Uterus (tissue), 4 donors: ENCODE measurements at places on chromosomes 3 and 15.
A peak's percentile ranks its signal among the peaks of the same experiment; 100 is the strongest.

- no peak for DNase-seq
- H3K4me3 ChIP-seq, result no peak overlapping the region
- H3K27ac ChIP-seq, result peak overlapping the region; percentile 4
- peaks cover 3% of the 10 kb centered on the region for H3K4me1 ChIP-seq
- no peaks in the 10 kb centered on the region for H3K27me3 ChIP-seq
- no peaks in the 10 kb centered on the region for H3K36me3 ChIP-seq
Observed at GRCh38 chr3:184759666-184760200, 47.9 kb upstream of the MAGEF1 start.

- H3K27ac ChIP-seq, result no peak overlapping the region
- no peaks in the 10 kb centered on the region for H3K4me1 ChIP-seq
- DNase-seq, result no peak
- no peaks in the 10 kb centered on the region for H3K27me3 ChIP-seq
- no peak overlapping the region for H3K4me3 ChIP-seq
Observed at GRCh38 chr3:55716044-55716443, 228.9 kb upstream of the WNT5A start.

GRCh38 chr3:157087373-157087772 lies 72.6 kb downstream of the CCNL1 start:
- H3K4me1 ChIP-seq, result peaks cover 11% of the 10 kb centered on the region
- H3K27ac ChIP-seq, result peak overlapping the region; percentile 98
- H3K4me3 ChIP-seq, result no peak overlapping the region
- no peak for DNase-seq
- H3K27me3 ChIP-seq, result no peaks in the 10 kb centered on the region
- H3K36me3 ChIP-seq, result no peaks in the 10 kb centered on the region

DNA sequence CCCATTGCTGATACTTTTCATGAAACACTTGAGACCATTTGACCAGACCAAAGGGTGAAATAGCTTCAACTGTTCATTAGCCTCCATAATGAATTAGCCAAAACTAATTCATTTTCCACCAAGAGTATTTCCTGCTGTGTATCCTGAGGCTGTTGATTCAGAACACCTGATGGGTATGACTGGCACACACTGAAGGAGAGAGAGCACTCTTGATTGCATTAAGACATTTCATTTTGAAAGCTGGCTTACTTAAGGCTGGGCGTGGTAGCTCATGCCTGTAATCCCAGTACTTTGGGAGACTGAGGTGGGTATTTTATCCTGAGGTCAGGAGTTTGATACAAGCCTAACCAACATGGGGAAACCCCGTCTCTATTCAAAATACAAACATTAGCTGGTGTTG lies 175.6 kb downstream of the AGBL1 start:
- H3K36me3 ChIP-seq, result no peaks in the 10 kb centered on the region
- no peak for DNase-seq
- H3K4me1 ChIP-seq, result no peaks in the 10 kb centered on the region
- no peak overlapping the region for H3K27ac ChIP-seq
- no peaks in the 10 kb centered on the region for H3K27me3 ChIP-seq
- H3K4me3 ChIP-seq, result no peak overlapping the region

- H3K27ac ChIP-seq, result peak overlapping the region; percentile 86
- H3K4me3 ChIP-seq, result no peak overlapping the region
- no peak for DNase-seq
- no peaks in the 10 kb centered on the region for H3K27me3 ChIP-seq
- no peaks in the 10 kb centered on the region for H3K4me1 ChIP-seq
Observed at GRCh38 chr3:172132159-172132586, 92.8 kb downstream of the FNDC3B start.

GRCh38 chr3:23913182-23913581 lies 3.6 kb downstream of the NKIRAS1 start:
- no peaks in the 10 kb centered on the region for H3K36me3 ChIP-seq
- H3K27ac ChIP-seq, result no peak overlapping the region
- H3K4me3 ChIP-seq, result no peak overlapping the region

- H3K4me3 ChIP-seq, result no peak overlapping the region
- no peak for DNase-seq
- no peaks in the 10 kb centered on the region for H3K36me3 ChIP-seq
- no peak overlapping the region for H3K27ac ChIP-seq
- no peaks in the 10 kb centered on the region for H3K4me1 ChIP-seq
- H3K27me3 ChIP-seq, result peaks cover 13% of the 10 kb centered on the region
Observed at GRCh38 chr15:76330080-76330680, 6.4 kb upstream of the ISL2 start.

GRCh38 chr3:128262457-128262856 lies 109.2 kb downstream of the EEFSEC start:
- no peak overlapping the region for H3K4me3 ChIP-seq
- no peaks in the 10 kb centered on the region for H3K36me3 ChIP-seq
- H3K4me1 ChIP-seq, result peaks cover 5% of the 10 kb centered on the region
- H3K27ac ChIP-seq, result peak overlapping the region; percentile 64
- no peaks in the 10 kb centered on the region for H3K27me3 ChIP-seq
- no peak for DNase-seq

DNA sequence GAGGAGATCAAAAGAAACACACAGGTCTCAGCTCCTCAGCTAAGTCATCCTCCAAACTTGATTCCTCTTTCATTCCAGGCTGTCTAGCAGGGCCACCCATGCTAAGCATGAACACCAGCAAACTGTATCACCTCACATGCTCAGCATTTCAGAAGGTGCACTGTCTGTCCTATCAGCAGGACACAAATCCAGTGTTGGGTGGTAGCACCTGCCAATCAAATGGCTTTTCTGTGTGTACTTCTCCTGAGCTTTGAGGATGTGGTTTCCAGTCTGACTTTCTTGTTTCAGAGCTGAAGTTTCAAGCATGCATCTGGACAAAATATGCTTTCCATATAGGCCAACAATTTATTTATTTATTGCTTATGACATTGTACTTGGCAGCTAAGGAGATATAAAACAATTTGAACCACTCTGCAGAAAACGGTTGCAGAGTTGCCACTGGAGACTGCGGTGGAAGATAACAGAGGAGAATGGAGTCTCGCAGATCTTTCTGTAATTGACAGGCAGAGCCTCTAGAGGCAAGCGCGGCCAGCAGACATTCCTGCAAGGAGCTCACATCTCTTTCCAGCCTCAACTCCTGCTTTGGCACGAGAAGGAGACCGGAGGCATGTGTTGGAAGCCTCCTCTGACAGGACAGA lies 167.1 kb upstream of the WNT5A start:
- no peaks in the 10 kb centered on the region for H3K27me3 ChIP-seq
- DNase-seq, result no peak

GRCh38 chr15:60208709-60209108 lies 189.1 kb downstream of the ANXA2 start:
- H3K4me3 ChIP-seq, result no peak overlapping the region
- DNase-seq, result no peak
- H3K4me1 ChIP-seq, result no peaks in the 10 kb centered on the region

- H3K36me3 ChIP-seq, result no peaks in the 10 kb centered on the region
- H3K4me1 ChIP-seq, result no peaks in the 10 kb centered on the region
- H3K4me3 ChIP-seq, result no peak overlapping the region
- no peaks in the 10 kb centered on the region for H3K27me3 ChIP-seq
Observed at GRCh38 chr3:174436367-174436766, 422.8 kb upstream of the NAALADL2 start.
